Spleen (tissue), 13 donors: ENCODE measurements at places on chromosomes 4 and X. TPM values are rescaled to one million over a fixed set of nuclear protein-coding genes. Genes with fewer than 3 reads are reported as not detected.

Gene MAGEC3
- total RNA-seq, result 0.79 TPM

Gene ERAS
- total RNA-seq, result not detected

Gene RASGEF1B
- total RNA-seq, result 69.5 TPM

Gene EDA
- 7.2 TPM for total RNA-seq

Gene ZNF157
- total RNA-seq, result 0.49 TPM
